ENCODE measurements at places on chromosomes 16 and 17. TPM values are rescaled to one million over a fixed set of nuclear protein-coding genes. Genes with fewer than 3 reads are reported as not detected.

The SYT17 gene
- 0.07 TPM for total RNA-seq

The PRAC2 gene
- total RNA-seq: not detected

The IKZF3 gene
- not detected for total RNA-seq

The ACSM5 gene
- total RNA-seq: 0.12 TPM

The KRT39 gene
- not detected for total RNA-seq

The SMTNL2 gene
- total RNA-seq: 1.3 TPM

DNA sequence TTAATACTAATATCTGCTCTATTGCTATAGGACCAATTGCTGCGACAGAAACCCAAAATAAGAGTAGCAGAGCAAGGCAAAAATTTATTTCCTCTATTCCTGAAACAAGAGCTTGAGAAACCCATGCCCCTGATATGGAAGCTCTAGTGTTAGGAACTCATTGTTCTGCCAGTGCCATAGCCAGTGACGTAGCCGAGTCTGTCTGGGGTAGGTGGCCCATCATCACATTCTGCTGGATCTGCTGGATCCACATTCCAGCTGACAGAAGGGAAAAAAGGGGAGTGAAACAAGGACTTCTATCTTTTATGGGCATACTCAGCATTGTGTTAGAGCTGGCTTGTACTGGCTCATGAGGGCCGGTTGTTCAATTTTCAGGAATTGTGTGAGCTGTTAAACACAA lies 248.9 kb upstream of the MON1B start:
- DNase-seq: no peak

DNA sequence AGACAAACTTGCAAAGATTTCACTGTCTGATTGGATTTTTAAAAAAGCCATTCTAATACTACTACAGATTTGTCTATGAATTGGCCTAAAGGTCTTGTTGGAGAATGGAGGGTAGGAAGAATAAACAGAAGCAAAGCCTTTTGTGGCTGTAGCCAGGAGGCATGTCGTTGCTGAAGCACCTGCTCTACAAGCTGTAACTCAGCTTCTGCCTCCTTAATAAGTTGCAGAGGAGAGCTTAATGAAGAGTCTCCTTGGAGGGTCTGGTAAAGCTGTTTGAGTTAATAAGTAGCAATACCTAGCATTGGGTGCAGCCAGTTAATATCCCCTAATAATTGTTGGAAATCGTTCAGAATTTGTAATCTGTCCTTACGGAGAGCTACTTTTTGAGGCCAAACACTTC lies 10.0 kb upstream of the ZNF689 start:
- no peak for DNase-seq

GRCh38 chr16:7456211-7456610 lies 123.6 kb downstream of the RBFOX1 start:
- DNase-seq: no peak

GRCh38 chr16:70438585-70438968 lies 323 bp downstream of the ST3GAL2 start:
- no peak for DNase-seq

- no peak for DNase-seq
These were observed 31.8 kb downstream of the TMEM235 start for GRCh38 chr17:78263063-78263735.

- DNase-seq: no peak
These were observed 47.5 kb upstream of the ENDOV start for GRCh38 chr17:80367503-80367902.

DNA sequence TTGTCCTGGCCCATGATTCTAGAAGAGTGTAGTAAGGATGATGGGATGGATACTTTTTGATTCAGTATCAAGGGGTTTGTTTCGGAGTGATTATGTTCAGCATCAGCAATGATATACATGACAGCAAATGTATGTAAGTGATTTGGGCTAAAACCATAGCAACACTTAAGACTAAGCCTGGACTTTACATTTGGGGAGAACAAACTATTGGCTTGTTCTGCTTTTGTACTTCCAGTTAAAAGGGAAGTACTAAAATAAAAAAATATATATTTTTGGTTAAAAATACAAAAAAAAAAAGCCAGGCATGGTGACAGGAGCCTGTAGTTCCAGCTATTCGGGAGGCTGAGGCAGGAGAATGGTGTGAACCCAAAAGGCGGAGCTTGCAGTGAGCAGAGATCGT lies 20.5 kb upstream of the DHX8 start:
- DNase-seq: no peak

DNA sequence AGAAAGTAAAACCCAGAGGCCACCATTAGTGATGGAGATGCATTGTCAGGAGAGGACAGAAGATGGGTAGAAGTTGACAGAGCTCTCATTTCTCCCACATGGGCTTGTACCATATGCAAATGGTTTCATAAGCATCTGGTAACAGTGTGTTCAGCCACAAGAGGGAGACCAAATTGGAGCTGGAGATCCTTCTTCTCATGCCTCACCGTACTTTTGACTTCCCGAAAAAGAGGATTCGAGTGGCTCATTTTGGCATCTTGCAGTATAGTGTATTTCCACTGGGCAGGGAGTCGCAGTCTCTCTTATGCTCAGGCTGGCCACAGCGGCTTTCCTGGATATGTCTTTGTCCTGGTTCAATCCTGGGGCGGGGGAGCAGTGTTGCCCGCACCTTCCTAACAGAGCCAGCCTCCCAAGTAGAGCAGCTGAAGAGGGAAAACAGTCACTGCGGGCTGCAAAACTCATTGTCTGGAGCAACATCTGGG lies 23.8 kb downstream of the TBC1D3B start:
- DNase-seq: no peak

DNA sequence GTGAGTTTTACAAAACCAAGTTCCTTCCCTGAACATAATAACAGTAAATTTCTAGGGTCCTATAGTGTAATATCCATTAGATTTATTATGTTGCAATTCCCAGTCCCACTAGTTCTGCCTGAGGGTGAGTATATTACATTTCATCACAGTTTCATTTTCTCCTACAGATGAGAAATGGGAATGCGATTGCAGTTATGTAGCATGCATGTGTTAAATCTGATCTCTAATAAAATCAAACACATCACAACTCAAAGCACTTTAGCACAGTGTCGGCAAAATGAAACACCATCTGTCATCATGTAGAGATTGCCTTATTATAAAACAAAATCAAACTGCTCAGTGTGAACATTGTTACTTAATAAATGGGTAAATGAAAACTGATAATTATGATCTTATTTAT lies 180.5 kb upstream of the TOX3 start:
- DNase-seq: no peak

DNA sequence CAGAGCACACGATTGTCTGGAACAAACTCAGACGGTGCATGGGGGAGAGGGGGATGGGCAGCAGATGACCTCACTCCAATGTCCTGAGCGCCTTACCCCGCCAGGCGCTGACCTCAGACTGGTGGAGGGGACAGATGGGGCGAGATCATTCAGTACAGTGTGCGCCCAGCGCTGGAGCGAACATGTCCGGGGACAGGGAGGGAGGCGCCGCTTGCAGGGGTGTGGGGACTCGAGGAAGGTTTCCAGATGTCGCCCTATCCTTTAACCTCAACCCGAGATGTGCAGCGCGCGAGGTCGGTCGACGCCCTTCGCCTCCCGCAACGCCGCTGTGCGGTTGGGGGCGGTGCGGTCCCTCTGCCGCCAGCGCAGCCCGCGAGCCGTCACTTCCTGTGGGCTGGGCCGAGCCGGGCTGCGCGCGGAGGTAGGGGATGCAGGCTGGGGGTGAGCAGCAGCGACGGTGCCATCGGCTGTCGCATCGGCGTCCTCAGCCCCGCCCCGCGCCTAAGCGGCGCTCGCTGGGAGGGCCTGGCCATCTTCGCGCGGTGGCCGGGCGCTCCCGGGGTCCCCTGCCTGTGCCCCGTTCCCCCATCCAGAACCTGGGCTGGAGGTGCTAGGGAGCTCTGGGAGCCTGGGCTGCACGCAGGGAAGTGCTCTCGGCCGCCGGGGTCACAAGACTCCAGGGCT lies 5.3 kb upstream of the CDR2L start:
- DNase-seq: no peak

DNA sequence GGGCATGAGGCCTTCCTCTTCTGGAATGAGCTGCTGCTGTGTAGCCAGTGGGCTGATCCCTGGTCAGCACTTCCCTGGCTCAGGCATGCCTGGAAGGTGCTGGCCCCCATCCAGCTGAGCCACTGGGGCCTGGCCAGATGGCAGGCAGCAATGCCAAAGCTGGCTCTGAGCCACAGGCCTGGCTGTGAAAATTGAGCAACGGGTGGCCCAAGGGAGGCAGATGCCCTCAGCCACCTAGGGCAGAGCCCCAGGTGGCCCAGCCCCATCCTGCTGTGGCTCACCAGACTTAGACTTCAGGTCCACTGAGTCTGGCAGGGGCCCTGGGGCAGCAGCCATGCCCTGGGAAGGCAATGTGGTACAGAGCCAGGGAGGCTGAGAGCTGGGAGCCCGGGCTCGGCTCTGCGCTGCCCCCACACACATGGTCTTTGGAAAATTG lies 8.5 kb upstream of the CRHR1 start:
- peak; percentile 25 for DNase-seq
